Activated T-helper 1 cell treated with anti-CD3 and anti-CD28 coated beads, Interleukin-2, amount 50 U/mL, for 16 hours (primary cell): ENCODE measurements at places on chromosomes 4 and X.

GRCh38 chr4:32180086-32180485 is 1459.9 kb downstream of the PCDH7 start:
- DNase-seq, result no peak

DNA sequence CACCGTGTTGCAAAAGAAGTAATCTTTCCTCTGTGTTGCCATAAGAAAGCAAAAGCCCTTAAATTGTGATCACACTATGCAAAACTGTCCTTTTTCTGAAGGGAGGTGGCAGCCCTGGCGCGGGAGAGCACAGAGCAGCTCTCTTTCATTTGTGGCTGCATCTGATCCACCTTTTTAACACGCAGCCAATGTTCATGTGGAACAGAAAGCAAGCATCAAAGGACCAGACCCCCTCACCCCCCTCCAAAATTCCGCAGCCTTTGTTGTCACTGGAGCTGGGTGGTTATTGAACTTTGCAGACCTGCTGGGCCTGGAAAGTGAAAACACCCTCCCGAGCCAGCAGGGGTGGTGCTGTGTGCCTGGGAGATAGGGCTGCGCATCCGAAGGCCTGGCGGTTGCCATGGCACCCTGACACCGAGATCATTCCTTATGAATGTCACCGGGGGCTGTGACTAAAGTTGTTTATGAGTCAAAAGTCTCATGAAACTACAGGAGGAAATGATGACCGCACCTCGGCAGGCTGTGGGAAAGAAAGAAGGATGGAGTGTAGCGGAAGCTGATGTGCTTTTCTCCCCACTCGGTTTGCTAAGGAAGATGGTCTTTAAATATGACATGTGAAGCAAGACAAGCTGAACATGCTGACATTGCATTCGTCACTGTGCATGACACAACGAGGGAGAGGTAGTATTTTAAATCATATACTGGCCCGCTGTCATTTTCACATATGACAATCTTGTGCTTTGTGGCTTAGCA is 367.4 kb downstream of the UNC5C start:
- no peak for DNase-seq

GRCh38 chrX:47191331-47191730 is 2.3 kb upstream of the UBA1 start:
- DNase-seq, result peak; percentile 17

DNA sequence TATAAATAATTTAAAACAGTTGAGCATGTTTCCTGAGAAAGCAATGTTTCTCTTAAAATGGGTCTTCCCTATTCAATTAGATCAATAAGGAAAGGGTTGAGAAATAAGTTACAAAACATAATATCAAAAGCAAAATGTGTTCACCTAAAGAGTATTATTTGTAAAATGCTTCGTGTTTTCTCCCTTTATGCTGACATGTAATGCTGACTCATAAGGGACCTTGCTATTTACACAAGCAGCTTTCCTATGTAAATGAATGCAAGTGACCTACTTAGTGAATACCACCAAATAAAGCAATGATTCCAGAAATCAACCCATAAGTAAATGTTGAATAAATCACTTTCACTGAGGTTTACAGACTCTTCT is 91.5 kb downstream of the ELOVL6 start:
- no peak for DNase-seq

- no peak for DNase-seq
Measured at GRCh38 chrX:50648156-50648555, 165.8 kb downstream of the SHROOM4 start.
